HTR-8/SVneo (cell line): ENCODE measurements at places on chromosomes 5 and 9.
A peak's percentile ranks its signal among the peaks of the same experiment; 100 is the strongest.

DNA sequence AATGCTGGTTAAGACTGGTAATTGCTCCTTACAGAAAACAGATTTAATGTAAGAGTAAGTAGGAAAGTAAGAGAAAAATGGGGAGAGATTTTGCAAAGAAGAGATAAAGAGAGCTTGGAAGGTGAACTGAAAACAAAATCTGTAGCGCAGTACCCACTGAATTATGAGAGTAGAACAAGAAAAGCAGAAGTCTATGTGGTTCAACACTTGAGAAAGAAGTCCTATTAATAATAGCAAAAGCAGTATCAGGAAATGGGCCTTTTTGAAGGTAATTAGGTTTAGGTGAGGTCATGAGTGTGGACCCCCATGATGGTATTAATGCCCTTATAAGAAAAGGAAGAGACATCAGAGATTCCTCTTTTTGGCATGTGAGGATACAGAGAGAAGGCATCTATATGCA is 460.6 kb downstream of the CETN3 start:
- DNase-seq, result no peak

DNA sequence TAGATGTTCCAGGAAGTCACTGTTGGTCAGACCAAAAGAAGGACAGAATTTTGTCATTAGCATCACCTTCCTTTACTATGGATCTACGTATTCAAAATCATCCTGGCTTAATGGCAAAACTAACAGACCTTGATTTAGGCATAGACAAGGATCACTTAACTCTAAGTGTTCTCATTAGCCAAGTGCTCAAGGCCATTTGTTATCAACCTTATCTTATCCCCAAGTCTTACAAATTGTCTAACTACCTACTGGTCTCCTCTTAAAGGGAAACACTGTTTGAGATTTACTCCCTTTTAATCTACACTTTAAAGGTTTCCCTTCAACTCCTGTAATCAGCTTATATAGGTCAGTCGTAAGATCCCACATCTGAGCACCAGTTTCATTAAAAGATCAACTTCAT is 1197.5 kb upstream of the C9orf72 start:
- DNase-seq, result no peak

- DNase-seq, result no peak
Measured at GRCh38 chr9:109150925-109151545, 16.0 kb downstream of the FRRS1L start.

DNA sequence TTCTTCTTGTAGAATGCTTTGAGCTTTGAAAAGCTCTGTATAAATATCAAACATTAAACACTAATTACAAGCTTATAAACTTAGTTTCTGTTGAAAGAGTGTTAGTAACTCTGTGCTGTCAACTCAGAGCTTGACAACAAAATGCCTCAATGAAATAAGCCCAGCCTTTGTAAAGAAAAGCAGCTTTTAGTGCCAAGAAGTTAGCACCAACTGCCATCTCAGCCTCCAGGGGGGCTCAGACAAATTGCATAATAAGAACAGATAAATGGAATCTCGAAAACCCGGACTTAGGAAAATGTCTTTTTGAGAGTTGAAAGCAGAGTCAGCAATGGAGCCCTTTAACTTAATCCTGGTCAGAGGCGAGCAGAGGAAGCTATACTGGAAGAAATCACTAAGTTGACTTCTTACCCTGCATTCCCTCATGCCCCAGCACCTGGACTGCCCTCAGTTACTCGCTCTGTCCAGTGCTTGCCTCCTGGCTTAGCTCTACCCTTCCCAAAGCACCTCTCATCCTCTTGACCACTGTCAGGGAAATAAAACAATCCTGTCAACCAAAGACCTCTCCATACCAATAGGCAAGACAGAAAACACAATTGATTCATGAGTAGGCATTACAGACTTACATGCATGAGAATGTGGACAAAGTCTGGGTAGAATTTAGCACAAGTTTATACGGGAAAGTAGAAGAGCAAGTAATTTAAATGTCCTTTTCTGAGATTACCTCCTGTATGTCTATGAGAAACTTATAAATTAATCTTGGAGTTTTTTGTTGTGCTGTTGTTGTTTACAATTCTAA is 352.7 kb downstream of the ZNF608 start:
- no peak for DNase-seq

DNA sequence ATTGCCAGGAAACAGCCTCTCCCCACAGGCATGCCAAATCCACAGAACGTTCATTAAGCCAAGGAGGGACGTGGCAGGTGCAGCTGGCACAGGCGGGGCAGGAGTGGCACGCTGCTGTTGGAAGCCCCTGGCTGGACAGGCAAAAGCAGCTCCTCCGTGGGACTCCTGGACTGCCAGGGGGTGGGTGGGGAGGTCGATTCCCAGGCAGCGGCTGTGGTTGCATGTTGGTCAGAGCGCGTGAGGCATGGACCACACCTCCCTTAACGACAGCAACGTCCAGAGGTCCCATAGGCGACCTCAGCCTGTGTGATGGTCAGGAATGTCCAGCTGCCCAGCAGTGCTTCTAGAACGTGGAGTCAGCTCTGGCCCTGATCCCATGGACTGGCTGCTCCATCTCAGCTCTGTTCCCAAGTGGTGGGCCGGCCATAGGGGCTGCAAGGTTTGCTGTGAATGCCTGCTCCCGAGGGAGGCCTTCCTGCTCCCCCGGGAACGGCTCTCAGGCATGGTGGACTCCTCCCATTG is 6.9 kb downstream of the SLC6A19 start:
- no peak for DNase-seq

DNA sequence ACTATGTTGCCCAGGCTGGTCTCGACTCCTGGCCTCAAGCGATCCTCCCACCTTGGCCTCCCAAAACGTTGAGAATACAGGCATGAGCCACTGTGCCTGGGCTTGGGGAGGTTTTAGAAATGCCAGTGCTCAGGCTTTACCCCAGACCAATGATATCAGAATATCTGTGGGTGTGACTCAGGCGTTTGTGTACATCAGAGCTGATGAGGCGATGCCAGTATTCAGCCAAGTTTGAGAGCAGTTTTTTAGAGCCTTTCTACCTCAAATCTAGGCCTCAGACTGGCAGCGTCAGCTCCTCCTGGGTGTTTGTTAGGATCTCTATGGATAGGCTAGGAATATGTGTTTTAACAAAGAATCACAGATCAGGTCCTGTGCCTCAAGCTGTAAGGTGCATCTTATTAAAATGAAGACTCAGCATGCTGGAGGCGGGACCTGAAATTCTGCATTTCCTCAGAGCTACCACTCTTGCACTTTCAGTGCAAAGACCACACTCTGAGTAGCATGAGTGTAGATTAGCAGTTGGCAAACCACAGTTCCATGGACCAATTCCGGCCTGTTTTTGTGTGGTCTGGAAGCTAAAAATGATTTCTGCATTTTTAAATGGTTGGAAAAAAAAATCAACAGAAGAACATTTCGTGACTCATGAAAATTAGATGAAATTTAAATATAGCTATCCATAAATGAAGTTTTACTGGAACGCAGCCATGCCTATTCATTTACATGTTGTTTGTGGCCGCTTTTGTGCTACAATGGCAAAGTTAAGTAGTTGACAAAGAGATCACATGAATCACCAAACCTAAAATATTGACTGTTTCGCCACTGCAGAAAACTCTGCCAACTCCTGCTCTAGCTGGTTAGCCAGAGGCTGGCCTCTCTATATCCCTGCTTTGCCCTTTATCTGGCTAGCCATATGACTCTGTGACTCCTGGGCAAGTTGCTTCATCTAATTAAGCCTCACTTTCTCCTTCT is 92.2 kb downstream of the KLF4 start:
- DNase-seq, result no peak

DNA sequence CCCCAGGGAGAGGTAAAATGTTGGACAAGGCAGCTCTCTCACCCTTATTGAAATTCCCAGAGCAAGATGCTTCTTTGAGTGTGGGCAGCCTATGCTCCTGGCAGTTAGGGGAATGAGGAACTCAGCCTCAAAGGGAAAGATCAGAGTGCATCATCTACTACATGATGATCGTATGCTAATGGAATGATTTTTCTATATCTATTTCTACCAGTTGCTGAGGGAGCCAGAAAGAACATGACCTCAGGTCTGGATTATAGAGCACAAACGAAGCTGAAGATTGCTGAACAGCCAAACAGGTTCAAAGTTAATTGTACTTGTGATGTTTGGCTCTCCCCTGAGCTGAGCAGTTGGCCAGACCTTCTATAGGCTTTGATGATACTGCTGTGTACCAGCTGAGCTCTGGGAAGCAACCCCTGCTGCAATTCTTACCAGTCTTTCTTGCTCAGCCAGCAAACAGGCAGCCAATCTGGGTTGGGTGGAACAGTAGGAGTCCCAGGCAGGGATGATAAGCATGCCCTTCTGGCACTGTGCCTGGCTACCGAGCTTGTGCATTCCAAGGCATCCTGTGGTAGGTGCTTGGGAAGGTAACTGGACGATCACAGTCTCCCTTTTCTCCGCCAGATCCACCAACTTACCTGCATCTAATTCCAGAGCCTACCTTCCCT is 10.3 kb upstream of the FBXL7 start:
- DNase-seq, result no peak

GRCh38 chr9:82923912-82924605 is 138.9 kb downstream of the RASEF start:
- DNase-seq, result no peak

DNA sequence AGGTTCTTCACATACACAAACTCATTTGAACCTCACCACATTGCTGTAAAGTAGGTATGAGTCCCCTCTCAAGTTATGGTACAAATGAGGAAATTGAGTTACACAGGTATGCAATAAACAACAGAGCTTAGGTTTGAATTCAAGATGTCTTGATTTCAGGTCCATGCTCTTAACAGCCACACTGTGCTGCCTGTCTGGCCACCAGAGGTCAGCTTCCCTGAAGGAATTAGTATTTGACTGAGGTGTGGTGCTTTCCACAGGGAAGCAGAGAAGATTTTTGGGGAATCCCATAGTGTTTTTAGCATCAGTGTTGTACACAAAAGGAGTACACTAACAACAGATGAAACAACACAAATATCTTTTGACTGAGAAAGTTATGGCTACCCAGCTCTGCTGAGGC is 94.4 kb upstream of the ITGA1 start:
- DNase-seq, result no peak

DNA sequence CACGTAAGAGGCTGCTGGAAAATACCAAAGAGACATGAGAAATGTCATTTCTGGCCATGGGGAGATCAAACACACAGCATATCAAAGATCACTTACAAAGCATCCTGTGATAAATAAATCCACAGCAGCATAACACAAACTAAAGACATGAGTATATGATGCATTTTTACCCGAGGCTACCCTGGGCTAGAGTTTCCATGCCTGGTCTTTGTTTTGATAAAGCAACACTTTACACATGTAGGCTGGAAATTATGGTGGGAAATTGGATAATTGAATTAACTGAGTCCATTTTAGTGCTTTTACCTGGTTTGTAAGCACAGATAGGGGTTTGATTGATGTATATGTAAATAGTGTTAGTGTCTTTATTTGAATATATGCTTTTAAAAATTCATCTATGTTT is 288.4 kb downstream of the AOPEP start:
- DNase-seq, result no peak

DNA sequence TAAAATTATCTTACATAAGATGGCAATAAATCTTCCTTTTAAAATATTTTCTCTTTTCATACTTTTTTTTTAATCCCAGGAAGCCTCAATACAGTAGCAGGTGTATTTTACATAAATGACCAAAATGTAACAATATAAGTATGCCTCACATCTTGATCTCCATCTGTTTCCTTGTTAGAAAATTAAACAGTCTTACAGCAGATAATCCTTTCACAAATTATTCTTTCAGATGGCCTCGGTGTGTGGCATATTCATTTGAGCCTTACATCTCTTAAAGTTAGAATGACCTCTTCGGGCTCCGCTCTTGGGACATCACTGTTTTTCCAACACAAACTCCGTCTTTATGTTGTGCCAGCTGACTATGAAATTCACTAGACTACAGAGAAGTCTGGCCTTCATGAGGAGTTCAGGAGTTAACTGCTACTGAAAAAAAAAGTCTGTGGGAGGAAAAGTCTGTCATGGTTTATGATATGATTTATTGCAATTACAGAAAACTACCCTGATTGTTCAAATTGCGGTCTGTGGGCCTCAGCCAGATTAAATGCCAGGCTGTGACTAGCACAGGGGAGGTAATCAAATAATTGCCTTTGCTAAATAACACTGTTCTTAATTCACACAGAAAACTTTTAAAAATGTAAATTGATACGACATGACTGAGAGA is 292.9 kb upstream of the PUM3 start:
- peak; percentile 28 for DNase-seq

DNA sequence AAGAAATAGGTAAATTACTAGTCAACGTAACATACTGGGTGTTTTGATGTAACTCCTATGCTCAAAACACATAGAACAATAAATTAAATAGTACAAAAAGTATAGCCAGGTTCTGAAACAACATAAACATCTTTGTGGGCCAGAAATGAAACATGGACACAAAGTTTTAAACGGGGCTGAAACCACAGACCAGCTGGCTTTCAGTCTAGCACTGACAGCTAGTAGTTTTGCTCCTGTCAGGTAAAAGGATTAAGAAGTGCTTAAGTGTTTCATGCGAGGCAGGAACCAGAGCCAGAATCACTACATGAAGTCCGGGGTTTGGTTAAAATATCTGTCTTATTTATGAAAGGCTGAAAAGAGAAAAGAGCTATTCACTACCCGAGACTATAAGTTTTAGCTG is 19.5 kb downstream of the DCAF10 start:
- no peak for DNase-seq

DNA sequence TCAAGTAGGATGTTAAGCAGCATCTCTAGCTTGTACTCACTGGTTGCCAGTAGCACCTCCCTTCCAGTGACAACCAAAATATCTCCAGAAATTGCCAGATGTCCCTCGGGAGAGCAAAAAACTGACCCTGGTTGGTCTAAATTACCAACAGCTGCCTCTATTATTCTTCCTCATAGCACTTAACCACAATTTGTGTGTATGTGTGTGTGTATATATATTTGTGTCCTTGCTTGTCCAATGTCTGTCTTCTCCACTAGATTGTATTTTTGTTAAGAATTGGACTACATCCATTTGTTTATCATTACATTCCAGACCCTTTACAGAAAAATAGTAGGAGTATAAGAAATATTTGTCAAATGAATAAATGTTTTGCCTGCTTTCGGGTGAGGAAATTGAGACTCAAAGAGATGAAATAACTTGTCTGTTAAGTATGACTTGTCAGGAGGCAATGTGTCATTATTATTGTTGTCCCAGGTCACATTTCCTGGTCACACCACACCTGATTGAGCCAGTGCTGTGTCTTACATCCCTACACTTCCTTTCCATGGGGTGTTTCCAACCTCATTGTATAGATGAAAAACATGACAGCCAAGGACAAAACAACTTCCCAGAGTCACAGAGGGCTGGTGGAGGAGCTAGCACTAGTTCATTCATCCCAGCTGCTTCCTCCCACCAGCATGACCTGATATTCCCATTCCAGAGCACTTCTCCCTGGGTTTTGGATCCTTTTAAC is 11.4 kb upstream of the GRPEL2 start:
- DNase-seq, result no peak
